ENCODE measurements at places on chromosomes 6 and 20.

DNA sequence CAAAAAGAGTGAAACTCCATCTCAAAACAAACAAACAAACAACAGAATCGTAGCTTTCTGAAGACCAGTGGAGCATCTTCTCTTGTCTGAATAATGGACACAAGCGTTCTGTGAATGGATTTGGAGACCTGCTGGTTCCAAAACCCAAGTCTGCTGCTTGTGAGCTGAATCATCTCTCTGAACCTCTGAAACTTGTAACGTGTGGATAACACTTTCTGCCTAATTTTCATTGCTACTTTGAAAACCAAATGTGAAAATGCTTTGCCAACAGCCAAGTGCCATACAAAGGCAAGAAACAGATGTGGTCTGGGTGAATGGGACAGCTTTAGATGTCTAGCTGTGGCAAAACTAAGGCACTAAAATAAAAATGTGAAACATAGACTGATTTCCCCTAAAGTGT is 44.3 kb downstream of the PHACTR1 start:
- DNase-seq = no peak

DNA sequence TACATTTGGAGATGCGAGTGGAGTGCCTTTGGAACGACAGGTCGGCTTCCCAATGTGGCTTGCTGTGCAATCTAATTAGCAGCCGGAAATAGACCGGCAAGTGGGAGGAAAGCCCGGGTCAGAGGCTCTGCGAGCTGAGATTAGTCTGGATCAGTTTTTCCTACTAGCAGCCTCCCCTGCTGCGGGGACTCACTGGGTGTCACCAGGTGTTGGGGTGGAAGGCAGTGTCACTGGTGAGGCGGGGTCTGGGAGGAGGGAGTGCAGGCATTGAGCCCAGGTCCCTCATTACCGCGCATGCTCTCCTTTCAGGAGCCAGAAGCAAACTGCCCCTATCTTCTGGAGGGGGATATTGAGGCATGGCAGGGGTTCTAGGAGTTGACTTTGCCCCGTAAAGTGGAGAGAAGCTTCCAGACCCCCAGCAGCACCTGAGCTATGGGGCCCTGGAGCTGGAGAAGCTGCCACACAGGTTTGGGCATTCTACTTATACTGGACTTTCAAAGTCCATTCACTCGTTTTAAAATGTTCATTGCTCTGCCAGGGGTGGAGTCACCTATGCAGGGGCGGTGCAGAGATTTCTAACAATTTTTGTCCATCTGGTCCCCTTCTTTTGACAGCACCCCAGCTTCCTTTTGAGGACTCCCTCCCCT is 11.0 kb downstream of the SULF2 start:
- DNase-seq = no peak

- no peak for DNase-seq
These were observed 3.1 kb upstream of the POU3F2 start for GRCh38 chr6:98831057-98831958.

DNA sequence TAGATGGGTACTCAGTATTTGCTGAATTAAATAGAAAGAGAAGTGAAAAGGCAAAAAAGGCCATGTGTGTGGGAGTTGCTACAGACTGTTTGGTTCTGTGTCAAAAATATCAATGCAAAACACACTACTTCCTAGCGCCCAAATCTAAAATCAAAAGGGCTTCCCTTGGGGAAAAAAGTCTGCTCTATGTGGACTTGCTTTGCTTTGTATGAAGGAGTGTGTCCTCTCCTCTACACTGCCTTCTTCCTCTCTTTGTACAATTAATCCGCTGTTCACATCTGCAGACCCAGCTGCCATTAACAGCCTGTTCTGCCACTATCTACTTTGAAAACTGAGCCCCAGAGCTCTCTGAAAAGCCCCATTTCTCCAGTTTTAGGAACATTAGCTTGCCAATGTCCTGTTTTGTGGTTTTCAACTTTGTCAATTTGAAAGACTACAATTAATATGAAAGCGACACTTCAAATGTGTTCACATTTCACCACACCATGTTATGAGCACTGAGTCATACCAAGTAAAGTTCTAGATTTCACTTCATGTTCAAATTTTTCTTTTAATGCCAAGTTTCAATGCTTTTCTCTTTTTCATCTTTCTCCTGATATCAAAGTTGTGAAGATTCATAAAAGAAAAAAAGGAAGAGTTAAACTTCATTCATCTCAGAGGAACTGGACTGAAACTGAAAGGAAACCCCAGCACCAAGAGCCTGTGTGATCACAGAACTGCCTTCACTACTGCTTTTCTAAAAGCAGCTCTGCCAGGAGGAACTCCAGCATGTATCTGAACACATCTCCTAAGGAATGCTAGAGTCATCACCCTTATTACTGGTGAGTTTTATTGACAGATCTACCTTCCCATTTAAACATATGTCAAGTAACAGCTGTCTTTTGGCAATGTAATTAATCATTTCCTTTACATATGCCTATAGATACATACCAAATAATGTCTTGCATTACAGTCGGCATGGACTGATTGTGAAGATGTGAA is 102.6 kb downstream of the KIF13A start:
- no peak for DNase-seq

GRCh38 chr6:41560431-41561192 is 14.4 kb downstream of the FOXP4 start:
- no peak for DNase-seq

- no peak for DNase-seq
These were observed 22.7 kb downstream of the HIVEP1 start for GRCh38 chr6:12034837-12035236.
